ENCODE measurements at places on chromosomes 3 and 15.

- DNase-seq = no peak
Measured at GRCh38 chr15:63982381-63982854, 63.9 kb downstream of the DAPK2 start.

DNA sequence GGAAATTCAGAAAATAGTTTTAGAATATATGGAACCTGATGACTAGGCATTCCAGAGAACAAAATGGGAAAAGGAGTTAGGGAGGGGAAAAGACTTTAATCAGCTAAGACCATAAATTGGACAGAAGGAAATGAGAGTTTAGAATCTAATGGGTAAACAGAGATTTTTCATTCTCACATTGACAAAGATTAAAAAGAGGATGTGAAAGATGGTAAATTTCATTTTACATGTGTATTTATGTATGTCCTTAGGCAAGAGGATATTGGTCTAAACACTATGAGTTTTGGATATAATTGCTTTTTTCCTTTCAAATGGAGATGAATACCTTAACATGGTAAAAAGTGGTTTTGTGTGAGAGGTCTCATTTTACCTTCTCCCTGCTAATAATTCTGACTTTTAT lies 1021.9 kb downstream of the NSUN3 start:
- DNase-seq = no peak

GRCh38 chr15:98609144-98609852 lies 39.0 kb upstream of the IGF1R start:
- peak; percentile 77 for DNase-seq

DNA sequence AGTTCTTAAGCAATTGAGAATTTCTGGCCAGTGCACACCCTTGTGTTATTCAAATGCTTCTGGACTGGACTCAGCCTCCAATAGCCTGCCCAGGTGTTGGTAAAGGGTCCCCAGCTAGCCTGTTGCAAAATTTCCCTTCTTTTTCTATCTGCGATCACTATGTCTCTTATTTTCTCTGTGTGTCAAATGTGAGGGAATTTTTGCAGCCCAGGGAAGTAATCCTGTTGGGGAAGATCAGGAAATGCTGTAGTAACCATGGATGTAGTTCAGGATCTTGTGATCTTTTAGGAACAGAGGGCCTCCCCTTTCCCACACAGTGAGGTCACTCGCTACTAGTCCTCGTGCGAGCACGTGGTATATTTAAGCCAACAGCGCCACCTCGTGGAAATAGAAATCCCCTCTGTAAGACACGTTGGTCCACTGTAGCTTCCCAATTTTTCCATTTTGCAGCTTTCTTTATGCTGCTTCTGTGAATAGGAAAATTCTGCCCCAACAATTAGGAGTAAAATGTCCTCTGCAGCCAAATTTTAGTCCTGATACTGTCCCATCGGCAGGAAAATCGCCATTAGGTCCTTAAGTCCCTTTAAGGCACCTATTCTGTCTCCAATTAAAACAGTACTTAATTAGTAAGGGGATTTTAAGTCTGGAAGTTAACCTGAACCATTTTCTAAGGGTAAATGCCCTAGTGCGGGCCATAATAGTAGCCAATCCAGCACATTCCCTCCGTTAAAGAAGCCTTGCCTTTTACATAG lies 4.0 kb upstream of the SMCO1 start:
- DNase-seq = no peak
